ENCODE measurements at places on chromosomes 3 and 15.

DNA sequence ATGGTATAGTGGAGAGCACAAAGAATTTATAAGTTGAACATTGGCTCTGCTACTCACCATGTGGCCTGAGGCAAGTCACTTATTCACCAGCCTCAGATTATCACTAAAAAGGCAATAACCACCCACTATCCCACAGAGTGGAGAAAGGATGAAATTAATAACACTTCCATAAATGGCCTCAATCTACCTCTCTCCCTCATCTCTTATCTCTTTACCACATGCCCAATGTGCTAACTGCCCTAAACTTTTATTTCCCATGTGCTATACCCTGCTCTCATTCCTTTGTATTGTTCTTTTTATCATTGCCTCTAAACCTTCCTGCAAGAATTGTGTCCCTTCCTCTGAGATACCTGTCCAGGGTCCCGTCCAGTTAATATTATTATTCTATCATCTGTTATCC lies 26.0 kb downstream of the SLC12A6 start:
- DNase-seq = no peak

DNA sequence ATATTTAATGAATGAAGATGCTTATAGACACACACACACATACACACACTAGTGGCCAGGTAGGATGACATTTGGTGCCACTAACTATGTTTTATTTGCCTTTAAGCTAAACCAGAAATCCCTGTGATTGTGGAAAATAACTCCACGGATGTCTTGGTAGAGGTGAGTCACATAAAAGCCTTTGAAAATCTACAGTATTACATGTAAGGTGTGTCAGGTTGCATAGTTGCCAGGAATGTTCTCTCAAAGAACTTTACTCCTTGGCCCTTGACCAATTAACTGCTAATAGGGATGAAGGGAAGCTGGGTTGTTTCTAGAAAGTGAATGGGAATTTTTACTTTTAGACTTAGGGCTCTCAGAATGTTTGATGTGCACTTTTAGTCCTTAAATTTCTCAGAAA lies 9.9 kb downstream of the ZBED2 start:
- DNase-seq = no peak

- no peak for DNase-seq
These were observed 78.3 kb downstream of the ADAM10 start for GRCh38 chr15:58671186-58671585.

- no peak for DNase-seq
These were observed 5.2 kb downstream of the SNRK start for GRCh38 chr3:43291546-43291945.

- DNase-seq = no peak
These were observed 187.9 kb downstream of the GHSR start for GRCh38 chr3:172260381-172260780.

DNA sequence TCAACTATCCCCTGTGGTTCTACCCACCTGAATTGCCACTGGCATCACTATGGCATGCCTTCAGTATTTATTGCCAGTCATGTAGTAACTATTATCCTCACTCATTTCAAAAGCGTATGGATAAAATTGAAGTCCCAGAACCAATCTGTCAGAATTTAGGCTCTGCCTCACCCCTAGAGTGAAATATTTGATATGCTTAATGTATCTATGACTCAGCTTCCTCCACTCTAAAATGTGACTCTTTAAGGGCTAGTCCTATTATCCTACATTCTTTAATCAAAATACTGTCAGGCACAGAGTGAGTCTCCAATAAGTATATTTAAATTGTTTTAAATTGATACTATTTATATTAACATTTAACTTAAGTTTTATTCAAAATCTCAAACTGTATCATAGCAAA lies 27.6 kb downstream of the ARPP21 start:
- DNase-seq = no peak

- no peak for DNase-seq
These were observed 223.8 kb upstream of the PRICKLE2 start for GRCh38 chr3:64449026-64449425.

- DNase-seq = no peak
These were observed 7.6 kb upstream of the APEH start for GRCh38 chr3:49666592-49666991.

DNA sequence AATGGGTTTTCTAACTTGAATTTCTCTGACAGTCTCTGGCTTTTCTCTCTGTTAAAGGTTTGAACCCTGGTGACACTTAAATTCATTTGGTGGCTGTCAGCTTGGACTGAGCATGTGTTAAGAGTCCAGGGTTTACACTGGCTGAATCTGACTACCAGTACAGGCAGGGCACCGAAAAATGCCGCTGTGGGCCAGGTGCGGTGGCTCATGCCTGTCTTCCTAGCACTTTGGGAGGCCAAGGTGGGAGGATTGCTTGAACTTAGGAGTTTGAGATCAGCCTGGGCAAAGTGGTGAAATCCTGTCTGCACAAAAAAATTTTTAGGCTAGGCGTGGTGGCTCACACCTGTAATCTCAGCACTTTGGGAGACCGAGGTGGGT lies 1.8 kb downstream of the MANF start:
- DNase-seq = no peak

GRCh38 chr3:31932990-31933389 lies 48.1 kb downstream of the OSBPL10 start:
- no peak for DNase-seq

All from stimulated activated CD8-positive, alpha-beta memory T cell treated with anti-CD3 and anti-CD28 coated beads, Interleukin-15, amount 100 ng/mL, for 4 hours (primary cell).